Right lung (tissue), 10 donors: ENCODE measurements at places on chromosomes 1 and 21. TPM values are rescaled to one million over a fixed set of nuclear protein-coding genes. Genes with fewer than 3 reads are reported as not detected.

- DNase-seq: no peak
Measured at GRCh38 chr1:210398466-210398865, 69.8 kb downstream of the HHAT start.

DNA sequence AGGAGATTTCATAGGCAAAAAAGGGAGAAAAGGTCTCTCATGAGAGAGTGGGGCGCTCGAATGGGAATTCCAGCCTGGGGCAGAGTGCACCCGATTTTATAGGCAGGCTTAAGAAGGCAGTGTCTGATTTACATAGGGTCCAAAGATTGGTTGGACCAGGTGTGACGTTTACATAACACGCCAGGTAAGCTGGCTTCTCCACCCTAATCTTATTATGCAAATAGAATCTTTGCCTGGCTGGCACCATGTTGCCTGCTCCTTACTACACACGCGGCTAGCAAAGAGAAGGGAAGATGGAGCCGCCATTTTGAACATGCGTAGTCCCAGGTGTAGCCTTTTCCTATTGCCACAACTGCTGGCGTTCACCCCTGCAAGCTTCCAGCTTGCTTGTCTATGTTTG is 103.7 kb downstream of the SLC16A1 start:
- no peak for DNase-seq

The OR2G2 gene
- not detected for polyA plus RNA-seq

DNA sequence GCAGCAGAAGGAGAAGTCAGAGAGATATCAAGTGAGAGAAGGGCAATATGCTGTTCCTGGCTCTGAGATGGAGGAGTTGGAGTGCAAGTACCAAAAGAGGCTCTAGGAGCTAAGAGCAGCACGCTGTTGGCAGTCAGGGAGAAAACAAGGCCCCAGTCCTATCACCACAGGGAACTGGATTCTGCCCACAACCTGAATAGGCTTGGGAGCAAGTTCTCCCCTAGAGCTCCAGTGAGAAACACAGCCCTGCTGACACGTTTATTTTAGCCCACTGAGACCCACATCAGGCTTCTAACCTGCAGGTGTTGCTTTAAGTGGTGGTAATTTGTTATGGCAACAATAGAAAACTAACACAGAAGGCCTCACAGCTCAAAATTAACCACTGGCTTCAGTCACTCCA is 31.8 kb upstream of the ZNF644 start:
- DNase-seq: no peak

- no peak for DNase-seq
Measured at GRCh38 chr21:34884346-34884929, 164.7 kb downstream of the RUNX1 start.
